Renal pelvis (tissue), 12 donors: ENCODE measurements at places on chromosomes 5 and 9.

DNA sequence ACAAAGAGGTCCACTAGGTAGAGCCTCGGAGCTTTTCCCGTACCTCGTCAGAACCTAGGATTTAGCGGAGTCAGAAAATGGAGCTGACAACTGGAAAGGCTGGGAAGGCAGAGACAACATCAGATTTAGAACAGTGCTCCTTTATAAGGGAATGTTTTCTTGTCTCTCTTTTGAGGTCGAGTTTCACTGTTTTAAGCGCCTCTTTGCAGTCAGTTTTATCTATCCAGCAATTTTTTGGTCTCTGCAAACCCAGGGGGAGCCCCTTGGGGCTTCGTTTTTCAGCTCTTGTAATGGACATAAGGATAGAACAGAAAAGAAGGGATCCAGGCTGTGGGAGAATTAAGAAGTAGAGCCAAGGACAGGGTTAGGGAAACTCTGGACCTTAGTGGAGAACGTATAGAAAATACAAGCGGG lies 80.5 kb downstream of the FNBP1 start:
- DNase-seq, result no peak

DNA sequence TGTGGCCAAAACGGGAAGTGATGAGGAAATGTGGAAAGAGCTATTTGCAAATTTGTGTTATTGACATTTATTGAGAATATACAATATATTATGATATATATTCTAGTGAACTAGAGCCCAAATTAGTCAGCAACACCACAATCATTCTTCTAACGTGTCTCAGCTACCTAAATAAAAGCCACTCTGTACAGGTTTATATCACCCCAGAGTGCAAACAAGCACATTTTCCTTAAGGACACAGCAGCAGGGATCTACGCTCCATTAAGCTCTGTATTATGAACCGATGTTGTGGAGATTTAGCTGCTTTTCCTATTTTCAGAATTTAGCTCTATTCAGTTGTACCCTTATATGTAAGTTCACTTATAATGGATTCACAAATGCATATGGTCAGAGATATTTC lies 77.9 kb downstream of the CDH18 start:
- no peak for DNase-seq

- no peak for DNase-seq
Observed at GRCh38 chr9:129568560-129569501, 52.1 kb downstream of the C9orf50 start.

GRCh38 chr5:143588933-143589662 lies 185.6 kb upstream of the NR3C1 start:
- DNase-seq, result no peak

DNA sequence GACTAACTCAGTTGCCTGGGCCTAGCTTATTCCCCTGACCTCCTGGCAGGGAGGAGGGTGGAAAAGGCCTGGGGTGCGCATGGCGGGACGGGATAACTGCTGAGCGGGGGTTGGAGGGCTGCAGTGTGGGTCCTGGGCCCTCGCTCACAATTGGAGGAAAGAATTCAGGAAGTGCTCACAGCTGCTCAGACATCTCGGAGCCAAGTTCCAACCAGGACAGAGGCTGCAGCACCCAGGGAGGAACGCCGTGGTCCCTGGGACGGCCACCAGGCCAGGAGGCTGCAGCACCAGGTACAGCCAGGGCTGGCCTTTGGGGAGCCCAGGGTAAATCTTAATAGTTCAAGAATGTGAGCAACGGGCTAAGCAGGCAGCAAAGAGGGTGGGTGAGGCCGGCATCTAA lies at the start of gene SPAAR:
SPAAR (plus strand) TSS at position 217 of the 400 bp plus-strand sequence. CDS start 974 bp downstream, outside the sequence.
- DNase-seq, result no peak

DNA sequence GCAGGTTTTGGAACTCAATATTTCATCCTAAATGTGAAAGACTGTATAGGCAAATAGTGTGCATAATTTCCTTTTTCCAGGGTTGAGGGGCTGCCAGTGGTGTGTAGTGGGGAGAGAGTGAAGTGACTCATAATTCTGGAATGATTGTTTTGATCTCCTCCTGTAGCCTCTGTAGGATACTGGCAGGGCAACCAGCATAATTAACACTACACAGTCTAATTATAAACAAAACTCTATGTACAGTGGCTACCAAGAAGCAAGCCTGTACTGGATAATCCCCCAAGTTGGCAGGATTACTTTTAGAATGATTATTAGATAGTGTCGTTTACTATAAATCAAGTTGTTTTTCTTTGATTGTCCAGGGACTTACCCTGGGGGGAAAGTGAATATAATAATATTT lies 32.2 kb downstream of the LNPEP start:
- no peak for DNase-seq

DNA sequence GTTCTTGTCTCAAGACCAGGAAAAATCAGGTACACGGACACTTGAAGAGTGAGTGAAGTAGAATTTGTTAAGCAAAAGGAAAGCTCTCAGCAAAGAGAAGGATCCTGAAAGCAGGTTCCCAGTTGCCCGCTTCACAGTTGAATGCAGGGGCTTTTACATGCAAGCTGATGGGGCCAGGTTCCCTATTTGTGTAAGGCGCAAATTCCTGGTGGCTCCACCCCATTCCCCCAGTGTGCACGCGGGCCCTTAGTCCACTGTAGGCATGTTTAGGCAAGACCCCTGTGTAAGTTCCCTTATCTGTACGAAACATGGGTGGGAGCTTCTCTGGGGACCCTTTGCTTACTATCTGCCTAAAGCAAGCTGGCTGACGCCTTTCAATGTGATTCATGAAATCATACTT lies 2.7 kb upstream of the AGTPBP1 start:
- no peak for DNase-seq

- no peak for DNase-seq
Observed at GRCh38 chr5:33227247-33227646, 213.5 kb upstream of the TARS1 start.

DNA sequence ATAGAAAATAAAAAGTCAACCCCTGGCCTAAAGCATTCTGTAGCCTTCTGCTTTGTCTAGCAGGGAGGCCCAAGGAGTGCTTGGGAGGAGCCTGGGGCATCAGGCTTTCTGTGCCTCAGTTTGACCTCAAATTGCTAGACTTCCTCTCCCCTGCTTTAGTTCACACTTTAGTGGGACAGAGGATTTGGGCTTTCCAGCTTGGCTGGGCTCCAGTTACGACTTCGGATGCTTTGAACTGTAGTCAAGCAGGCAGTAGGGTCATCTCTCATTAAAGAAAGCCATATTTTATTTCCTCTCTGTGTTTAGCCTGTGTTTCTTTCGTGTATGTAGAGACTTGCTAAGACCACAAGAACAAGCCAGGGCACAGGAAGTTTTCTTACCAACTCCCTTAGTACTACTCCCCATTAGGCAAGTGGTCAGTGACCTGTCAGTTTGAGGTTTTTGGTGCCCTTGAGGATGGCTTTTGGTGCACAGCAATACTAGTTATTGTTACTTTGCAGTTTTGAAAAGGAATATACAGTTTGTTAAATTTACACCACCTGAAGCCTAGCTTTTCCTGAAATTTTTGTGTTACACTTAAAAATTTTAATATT lies 334.7 kb downstream of the NDUFS4 start:
- peak; percentile 65 for DNase-seq

DNA sequence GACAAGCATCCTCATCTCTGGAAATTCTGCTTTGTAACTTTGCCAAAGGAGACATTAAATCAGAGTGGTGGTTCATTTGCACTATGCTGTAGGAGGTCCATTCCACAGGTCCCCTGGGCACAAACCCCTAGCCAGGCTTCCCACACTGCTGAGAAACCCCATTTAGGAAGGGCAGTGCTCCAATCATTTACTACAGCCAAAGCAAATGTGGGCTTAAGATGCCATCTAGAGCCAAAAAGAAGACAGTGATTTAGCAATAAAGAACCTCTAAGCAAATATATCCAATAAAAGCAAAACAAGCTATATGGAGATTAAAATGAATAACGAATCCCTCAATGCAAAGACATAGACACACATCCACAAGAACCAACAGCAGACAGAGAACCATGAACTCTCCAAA lies 129.0 kb upstream of the ALDH1B1 start:
- DNase-seq, result no peak

DNA sequence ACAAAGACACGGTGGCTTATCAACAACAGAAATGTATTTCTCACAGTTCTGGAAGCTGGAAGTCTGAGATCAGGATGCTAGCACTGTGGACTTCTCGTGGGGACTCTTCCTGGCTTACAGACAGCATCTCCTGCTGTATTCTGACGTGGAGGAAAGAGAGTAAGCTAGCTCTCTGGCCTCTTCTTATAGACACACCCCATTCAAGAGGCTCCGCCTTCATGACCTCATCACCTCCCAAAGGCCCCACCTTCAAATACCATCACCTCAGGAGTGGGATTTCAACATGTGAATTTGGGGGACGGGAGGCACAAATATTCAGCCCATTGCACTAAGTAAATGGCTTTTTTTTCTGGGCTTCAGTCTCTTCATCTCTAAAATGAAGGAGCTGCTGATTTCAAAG lies 27.6 kb downstream of the KCNMB1 start:
- no peak for DNase-seq
